HT1080 (cell line): ENCODE measurements at places on chromosomes 1 and 21.

DNA sequence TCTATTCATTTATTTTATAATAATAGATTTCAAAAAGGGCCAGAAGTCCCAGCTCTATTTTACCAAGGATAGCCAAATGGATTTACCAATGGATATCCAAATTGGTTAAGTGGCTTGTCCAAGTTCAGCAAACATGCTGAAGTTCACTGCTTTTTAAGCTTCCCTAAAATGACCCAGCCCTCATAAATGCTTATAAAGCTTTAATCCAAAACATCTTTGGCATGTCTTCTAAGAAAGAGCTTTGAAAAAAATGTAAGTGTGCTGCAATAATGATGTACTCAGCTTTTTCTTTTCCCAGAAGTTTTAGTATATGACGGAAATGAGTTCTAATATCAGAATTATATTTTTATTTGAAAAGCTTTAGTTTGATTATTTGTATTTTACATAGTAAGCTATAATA is 451.5 kb upstream of the ADAMTS5 start:
- DNase-seq = no peak

- DNase-seq = no peak
These were observed 71.4 kb downstream of the MRPL39 start for GRCh38 chr21:25535849-25536248.

- DNase-seq = no peak
These were observed 17.2 kb downstream of the MEF2D start for GRCh38 chr1:156483397-156483796.

GRCh38 chr1:168424281-168424680 is 119.5 kb downstream of the XCL2 start:
- no peak for DNase-seq

DNA sequence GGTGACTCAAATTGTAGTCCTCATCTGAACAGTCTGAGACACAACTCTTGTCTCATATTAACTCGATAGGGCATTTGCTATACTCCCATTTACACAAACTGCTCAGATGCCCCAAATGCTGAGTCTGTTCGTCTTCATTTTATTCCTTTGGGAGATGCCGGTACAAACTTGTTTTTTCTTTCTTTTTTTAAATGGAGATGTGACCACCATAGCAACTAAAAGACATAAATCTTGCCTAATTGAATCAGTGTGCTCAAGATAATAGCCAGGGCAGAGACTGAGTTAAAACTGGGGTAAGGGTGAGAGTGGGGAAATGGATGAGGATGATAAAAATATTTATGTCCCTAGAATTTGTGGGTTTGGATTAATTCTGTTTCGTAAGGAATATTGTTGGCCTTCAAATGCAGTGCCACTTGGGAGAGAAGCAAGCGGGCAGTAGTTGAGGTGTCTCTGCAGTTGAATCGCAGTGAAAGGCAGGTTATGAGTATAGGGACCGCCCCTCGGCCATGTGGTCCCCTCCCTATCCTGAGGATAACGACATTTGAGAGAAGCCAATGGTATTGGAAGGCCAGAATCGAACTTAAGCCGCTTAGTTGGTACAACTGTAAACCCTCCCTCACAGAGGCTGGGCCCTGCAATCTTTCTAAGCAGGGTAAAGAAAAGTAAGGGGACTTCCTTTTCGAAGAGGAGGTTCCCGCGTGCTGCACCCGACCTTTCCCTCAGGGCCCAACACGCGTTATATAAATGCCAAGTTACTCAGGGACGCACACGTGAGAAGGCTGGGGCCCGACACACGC is 859 bp upstream of the LRRC8B start:
- no peak for DNase-seq

DNA sequence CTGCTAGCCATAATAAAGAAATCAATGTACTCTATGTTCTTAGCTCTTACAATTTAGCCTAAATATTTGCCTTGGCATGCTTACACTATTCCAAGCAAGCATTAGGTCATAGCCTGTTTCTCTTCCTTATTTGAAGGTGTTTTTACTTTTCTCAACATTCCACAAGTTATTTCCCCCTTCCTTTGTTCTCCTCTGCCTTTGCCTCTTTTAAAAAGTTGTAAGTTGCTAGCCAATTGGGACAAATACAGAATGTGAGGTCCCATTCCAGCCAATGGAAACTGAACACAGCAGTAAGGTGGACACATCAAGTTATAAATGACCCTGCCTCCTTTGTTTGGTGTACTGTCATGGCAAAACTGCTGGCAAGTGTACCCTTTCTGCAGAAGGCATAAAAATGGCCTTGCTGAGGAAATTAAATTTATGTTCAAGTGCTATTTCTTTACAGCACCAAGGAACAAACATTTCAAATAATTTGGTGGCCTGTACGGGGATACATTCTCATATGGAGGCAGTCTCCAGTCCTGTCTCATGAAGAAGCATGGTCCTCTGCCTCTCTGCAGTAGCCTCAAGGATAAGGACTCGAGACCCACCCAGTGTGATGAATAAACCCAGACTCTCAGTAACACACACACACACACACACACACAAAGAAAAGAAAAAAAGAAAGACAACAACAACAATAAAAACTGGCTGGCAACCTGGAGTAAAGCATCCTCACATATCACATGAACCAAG is 28.8 kb upstream of the FMO1 start:
- no peak for DNase-seq

DNA sequence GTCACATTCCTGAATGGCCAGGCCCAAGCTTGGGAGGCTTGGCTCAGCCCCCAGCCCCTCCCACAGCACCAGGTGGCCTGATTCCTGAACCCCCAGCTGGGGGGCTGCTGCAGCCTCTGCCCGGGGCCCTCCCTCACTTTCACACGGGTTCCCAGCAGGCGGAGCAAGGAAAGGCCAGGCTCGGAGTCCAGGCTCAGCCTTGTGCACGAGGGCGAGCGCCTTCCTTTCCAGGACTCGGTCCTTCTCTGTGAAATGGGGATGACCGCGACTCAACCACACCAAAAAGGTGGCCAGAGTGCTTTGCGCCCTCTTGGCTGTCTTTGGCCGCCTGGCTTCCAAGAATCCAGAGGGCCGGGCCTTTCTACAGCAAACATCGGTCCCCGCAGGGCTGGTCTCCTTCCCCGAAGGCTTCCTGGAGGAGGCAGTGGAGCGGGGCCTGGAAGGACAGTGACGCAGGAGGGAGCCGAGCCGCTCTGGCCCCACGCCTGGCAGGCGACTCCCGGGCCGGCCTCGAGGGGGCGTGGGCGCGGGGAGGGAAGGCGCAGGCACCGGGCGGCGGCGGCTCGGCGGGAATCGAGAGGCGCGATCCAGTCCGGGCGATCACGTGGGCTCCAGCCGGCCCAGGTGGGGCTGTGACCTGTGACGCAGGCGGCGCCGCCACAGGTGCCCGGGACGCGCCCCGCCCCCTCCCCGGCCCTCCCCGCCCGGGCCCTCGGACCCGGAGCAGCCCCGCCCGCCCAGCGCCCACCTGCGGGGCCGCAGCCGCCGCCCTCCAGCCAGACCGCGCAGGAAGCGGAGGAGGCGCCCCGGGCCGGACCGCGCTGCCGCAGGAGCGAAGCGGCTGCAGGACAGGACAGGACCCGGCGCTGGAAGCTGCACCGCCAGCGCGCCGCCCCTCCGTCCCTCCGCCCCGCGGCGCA is at the start of gene ARHGEF16:
ARHGEF16 (plus strand) TSS at position 775 of the 920 bp plus-strand sequence. CDS start 8,420 bp downstream, outside the sequence.
- DNase-seq = peak; percentile 23

- DNase-seq = peak; percentile 77
These were observed at the start of gene GLRX2 for GRCh38 chr1:193104907-193105820. GLRX2 (minus strand) TSS chr1:193105414; CDS start chr1:193105382, 32 bp downstream.

DNA sequence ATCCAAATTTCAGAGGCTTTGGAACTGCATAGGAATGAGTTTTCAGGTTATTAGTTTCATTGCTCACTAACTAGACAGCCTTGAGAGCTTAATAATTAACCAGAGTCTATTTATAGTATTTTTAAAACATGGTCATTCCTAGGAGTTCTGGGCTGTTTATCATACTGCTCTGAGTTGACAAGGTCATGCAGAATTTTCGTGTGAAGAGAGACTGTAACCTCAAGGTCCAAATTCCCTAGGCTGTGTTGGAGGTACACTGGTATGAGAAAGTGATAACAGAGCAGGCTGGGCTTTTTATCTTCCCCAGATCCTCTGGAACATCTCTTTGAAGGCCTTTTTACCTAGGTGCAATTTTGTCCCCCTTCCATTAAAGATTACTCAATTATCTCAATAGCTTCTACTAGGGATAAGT is 736.3 kb downstream of the LTN1 start:
- DNase-seq = no peak

DNA sequence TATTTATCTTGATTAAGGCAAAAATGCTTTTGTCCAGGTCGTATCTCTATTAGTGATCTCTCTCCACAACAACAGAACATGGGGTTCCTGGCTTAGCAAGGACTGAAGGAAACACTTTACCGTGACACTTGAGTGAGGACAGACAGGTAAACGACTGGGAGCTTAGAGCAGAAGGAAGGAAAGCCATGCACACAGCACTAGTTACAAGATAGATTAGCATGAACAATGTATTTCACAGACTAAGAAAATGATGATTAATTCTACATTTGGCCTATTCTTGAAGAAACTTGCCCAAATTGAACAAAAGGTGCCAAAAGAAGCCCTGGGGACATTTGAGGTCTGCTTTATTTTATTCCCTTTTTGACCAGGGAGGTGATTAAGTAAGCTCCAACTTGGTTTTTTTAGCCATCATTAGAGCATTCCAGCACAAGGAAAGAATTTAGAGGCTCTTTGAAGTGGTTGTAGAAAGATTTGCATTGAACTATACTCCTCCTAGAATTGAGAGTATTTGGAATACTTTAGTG is 248.5 kb downstream of the USP25 start:
- no peak for DNase-seq
